Trophoblast cell (in vitro differentiated cells and primary cell): ENCODE measurements at places on chromosomes 11 and 22.

DNA sequence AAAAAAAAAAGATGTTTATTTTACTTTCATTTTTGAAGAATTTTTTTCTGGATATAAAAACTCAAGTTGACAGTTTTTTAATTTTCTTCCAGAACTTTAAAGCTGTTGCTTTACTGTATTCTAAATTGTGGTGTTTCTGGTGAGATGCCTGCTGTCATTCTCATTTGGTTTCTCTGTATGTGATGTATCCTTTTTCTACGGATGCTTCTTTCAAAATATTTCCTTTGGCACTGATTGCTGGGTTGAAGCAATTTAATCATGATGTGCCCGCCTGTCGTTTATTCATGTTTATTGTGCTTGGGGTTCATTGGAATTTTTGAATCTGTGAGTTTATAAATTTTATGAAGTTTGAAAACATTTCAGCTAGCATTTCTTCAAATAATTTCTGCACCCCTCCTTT, 29.4 kb upstream of the CTSD start:
- DNase-seq, result no peak
- no peaks in the 10 kb centered on the region for H3K4me1 ChIP-seq
- H3K27me3 ChIP-seq, result no peaks in the 10 kb centered on the region
- H3K36me3 ChIP-seq, result no peaks in the 10 kb centered on the region
- no peak overlapping the region for H3K4me3 ChIP-seq

DNA sequence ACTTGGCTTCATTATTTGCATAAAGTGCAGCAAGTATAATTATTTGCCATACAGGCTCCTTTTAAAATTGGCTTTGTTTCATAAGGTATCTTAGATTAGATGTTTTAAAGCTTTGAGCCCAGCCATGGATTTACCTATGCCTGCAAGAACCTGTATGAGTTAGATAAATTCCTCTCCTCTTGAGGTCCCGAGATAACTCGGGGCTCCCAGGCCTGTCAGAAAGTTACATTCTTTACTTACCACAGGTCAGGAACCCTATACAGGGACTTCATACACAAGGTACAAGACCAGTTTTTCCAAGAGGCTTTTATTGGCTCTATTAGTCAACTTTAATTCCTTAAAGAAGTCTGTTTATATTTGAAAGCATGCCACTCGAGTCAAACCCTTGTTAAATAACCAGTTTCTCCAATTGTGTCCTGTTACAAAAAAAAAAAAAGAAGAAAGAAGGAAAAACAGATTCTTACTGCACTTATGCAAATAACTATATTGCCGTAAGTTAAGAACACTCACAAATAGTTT, 2.3 kb upstream of the C1QTNF6 start:
- H3K27ac ChIP-seq, result peak overlapping the region; percentile 96
- DNase-seq, result no peak
- H3K4me3 ChIP-seq, result no peak overlapping the region

GRCh38 chr11:14638561-14638960, 5.0 kb upstream of the PDE3B start:
- H3K4me1 ChIP-seq, result peaks cover 5% of the 10 kb centered on the region
- H3K27me3 ChIP-seq, result no peaks in the 10 kb centered on the region
- no peak overlapping the region for H3K4me3 ChIP-seq
- H3K27ac ChIP-seq, result no peak overlapping the region
- DNase-seq, result no peak

DNA sequence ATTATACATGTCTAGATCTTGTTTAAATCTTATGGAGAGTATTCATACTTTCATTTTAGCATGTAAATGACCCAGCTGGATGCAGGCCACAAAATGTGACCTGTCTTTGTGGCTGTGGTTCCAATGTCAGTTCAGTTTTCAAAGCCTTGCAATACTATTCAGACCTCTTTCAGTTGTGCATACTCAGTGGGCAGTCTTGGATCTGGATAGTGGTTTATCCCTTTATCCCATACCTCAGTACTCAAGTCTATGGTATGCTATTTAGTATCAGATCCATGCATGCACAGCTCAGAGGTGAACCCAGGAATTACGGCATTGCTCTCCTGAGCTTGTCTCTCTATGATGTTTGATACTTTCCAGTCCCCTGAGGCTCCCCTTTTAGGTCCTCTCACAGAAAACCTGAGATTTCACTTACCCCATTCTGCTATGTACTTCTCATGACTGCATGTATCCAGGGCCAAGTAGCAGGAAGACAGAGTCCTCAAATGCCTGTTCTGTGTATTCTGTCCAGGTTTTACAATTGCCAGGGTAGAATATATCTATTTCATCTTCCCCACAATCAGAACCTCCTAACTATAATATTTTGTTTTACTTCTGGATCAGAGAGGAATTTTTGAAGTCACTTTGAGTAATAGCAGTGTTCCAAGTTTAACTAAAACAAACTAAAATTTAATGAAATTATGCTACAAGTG, 6.9 kb upstream of the P4HA3 start:
- H3K36me3 ChIP-seq, result no peaks in the 10 kb centered on the region
- DNase-seq, result no peak
- H3K4me1 ChIP-seq, result no peaks in the 10 kb centered on the region
- no peak overlapping the region for H3K27ac ChIP-seq

DNA sequence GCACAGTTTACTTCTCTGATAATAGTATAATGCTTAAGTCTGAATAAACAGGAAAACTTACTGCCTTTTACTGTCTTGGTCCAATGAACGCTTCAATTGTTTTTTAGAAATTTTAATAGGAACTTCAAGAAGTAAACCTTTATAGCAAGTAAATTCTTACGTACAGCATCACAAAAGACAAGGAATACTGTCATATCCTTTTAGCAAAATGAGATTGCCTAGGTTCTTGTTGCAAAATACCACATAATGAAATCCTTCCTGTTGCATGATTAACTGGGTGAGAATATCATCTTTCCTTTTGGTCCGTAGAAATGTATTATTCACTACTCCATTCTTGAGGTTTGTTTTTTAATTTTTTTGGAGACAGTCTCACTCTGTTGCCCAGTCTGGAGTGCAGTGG, 22.3 kb upstream of the HIKESHI start:
- H3K4me1 ChIP-seq, result peaks cover 8% of the 10 kb centered on the region
- no peak overlapping the region for H3K4me3 ChIP-seq
- no peaks in the 10 kb centered on the region for H3K27me3 ChIP-seq
- no peak overlapping the region for H3K27ac ChIP-seq
- no peaks in the 10 kb centered on the region for H3K36me3 ChIP-seq

GRCh38 chr11:27754035-27755017, 54.1 kb upstream of the BDNF start:
- no peaks in the 10 kb centered on the region for H3K36me3 ChIP-seq
- no peak for DNase-seq

DNA sequence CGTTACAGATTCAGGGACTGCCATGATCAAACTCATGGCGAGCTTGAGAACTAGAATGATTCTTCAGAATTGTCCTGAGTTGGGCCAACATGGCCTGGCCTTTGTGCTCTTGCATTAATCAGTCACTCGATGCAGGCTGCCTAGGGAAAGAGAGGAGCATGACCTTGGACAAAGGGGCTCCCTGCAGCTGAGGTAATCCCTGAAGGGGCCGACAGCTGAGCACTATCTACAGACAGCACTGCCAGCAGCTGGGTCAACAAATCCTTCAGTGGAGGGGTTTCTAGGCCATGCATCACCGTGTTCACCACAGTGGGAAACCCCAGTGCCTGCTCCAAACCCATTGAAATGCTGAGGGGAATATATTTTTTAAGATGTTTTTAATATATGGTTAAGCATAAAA, 159.5 kb upstream of the POU2AF2 start:
- no peaks in the 10 kb centered on the region for H3K4me1 ChIP-seq
- H3K4me3 ChIP-seq, result no peak overlapping the region
- H3K27ac ChIP-seq, result no peak overlapping the region
- no peaks in the 10 kb centered on the region for H3K27me3 ChIP-seq
- H3K36me3 ChIP-seq, result no peaks in the 10 kb centered on the region

GRCh38 chr11:10892250-10892649, 34.4 kb upstream of the ZBED5 start:
- no peaks in the 10 kb centered on the region for H3K36me3 ChIP-seq
- H3K27ac ChIP-seq, result no peak overlapping the region
- DNase-seq, result no peak
- H3K27me3 ChIP-seq, result no peaks in the 10 kb centered on the region
- H3K4me1 ChIP-seq, result no peaks in the 10 kb centered on the region
- no peak overlapping the region for H3K4me3 ChIP-seq

GRCh38 chr11:41660585-41660984, 201.1 kb upstream of the LRRC4C start:
- no peak overlapping the region for H3K4me3 ChIP-seq
- H3K27ac ChIP-seq, result no peak overlapping the region
- H3K27me3 ChIP-seq, result no peaks in the 10 kb centered on the region
- no peak for DNase-seq
- no peaks in the 10 kb centered on the region for H3K4me1 ChIP-seq
- no peaks in the 10 kb centered on the region for H3K36me3 ChIP-seq

DNA sequence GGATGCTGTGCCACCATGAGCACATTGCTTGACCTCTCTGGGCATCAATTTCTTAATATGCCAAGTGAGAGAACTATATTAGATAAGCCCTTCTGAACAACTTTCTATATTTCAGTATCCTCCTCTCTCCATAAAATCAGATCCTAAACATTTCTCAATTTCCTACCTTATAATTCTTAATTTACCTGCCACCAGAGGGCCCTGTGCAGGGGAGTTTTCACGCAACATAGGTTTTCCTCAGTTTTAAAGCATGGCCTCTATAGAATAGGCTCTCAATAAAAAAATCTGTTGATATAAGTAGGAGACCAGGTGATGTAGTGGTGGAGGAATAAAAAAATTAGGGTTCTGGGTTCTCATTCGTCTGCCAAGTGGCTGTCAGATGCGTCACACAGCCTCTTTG, 83.7 kb upstream of the DBX1 start:
- no peaks in the 10 kb centered on the region for H3K4me1 ChIP-seq
- H3K4me3 ChIP-seq, result no peak overlapping the region
- no peak for DNase-seq
- no peak overlapping the region for H3K27ac ChIP-seq
- no peaks in the 10 kb centered on the region for H3K27me3 ChIP-seq
- H3K36me3 ChIP-seq, result no peaks in the 10 kb centered on the region

- DNase-seq, result no peak
- H3K27ac ChIP-seq, result no peak overlapping the region
- no peaks in the 10 kb centered on the region for H3K36me3 ChIP-seq
- no peak overlapping the region for H3K4me3 ChIP-seq
- no peaks in the 10 kb centered on the region for H3K4me1 ChIP-seq
- H3K27me3 ChIP-seq, result no peaks in the 10 kb centered on the region
Measured at GRCh38 chr22:48607901-48608662, 1219.6 kb downstream of the BRD1 start.

DNA sequence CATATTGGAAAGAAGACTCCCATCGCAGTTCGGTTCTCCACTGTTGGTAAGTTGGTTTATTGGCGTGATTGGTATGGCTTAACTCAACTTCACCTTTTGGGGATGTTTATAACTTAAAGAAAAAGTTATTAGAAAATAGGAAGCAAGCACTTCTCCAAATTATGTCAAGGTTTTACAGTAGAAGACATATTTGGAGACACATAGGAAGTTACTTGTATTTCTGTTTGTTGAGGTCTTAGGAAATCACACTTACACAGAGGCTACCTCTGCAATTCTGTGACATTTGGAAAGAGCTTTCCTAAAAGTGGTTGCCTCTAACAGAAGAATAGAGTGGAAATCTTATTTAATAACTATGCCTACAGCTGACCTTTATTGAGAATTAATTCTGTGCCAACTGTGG, 12.3 kb downstream of the CAT start:
- H3K27ac ChIP-seq, result no peak overlapping the region
- no peak overlapping the region for H3K4me3 ChIP-seq
- no peaks in the 10 kb centered on the region for H3K36me3 ChIP-seq
- no peak for DNase-seq
- no peaks in the 10 kb centered on the region for H3K4me1 ChIP-seq
- no peaks in the 10 kb centered on the region for H3K27me3 ChIP-seq

DNA sequence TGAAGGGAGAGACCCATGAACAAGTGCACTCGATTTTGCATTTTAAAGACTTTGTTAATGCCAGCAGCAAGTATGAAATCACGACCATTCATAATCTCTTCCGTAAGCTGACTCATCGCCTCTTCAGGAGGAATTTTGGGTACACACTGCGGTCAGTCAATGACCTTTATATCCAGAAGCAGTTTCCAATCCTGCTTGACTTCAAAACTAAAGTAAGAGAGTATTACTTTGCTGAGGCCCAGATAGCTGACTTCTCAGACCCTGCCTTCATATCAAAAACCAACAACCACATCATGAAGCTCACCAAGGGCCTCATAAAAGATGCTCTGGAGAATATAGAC, 5.9 kb downstream of the SERPIND1 start:
- no peak overlapping the region for H3K27ac ChIP-seq
- H3K4me3 ChIP-seq, result no peak overlapping the region
- H3K4me1 ChIP-seq, result peaks cover 5% of the 10 kb centered on the region
- peaks cover 6% of the 10 kb centered on the region for H3K36me3 ChIP-seq
- no peak for DNase-seq
- H3K27me3 ChIP-seq, result no peaks in the 10 kb centered on the region

DNA sequence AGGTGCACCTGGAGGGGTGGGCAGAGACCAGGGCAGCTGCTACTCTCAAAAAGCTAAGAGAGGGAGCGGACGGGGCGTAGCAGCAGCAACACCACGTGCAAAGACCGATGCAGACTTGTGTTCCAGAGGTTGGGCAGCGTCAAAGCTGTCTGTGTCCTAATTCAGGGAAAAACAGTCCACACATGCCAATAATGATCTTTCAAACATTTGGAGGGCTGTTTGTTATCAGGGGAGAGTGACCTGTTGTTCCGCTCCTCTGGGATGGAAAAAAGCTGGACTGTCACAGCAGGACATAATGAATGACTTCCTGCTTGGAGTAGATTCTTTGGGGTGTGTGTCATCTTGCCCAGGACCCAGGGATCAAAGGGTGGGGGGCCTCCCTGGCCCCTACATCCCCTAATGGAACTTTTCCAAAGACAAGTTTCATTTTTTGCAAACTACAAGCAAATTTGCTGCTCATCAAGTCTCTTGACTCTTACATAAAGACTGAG, 6.2 kb upstream of the FBLN1 start:
- H3K27ac ChIP-seq, result peak overlapping the region; percentile 64
- H3K4me3 ChIP-seq, result no peak overlapping the region
- no peaks in the 10 kb centered on the region for H3K27me3 ChIP-seq
- H3K4me1 ChIP-seq, result peaks cover 9% of the 10 kb centered on the region
- DNase-seq, result no peak

DNA sequence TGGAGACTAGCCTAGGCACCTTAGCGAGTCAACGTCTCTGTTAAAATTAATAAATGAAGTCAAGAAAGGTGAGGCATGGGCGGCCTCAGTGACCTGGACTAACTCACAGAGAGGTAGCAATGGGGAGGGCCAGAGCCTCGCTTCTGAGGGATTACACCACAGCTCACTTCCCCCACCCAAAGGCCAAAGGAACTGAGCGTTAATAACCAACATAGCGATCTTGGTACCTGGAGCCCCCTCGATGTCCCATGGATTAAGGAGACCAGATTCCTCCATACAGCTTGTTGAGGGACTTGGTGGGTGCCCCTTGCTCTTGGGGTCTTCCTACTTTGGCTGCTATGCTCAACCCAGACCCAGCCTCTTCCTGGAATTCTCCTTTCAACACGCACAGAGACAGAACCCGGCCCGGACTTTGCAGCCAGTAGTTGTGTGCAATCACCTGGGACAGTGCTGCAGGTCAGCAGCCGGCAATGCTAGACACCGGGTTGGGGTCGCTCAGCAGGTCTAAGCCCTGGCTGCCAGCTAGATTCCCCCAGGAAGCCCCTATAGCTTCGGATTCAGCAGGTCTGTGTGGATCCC, 70.6 kb downstream of the BCR start:
- no peak overlapping the region for H3K4me3 ChIP-seq
- no peak for DNase-seq
- H3K27ac ChIP-seq, result no peak overlapping the region
- peaks cover 28% of the 10 kb centered on the region for H3K36me3 ChIP-seq
- H3K27me3 ChIP-seq, result no peaks in the 10 kb centered on the region

- H3K27ac ChIP-seq, result no peak overlapping the region
- no peaks in the 10 kb centered on the region for H3K27me3 ChIP-seq
- no peak for DNase-seq
- H3K4me1 ChIP-seq, result no peaks in the 10 kb centered on the region
- H3K4me3 ChIP-seq, result no peak overlapping the region
Measured at GRCh38 chr11:64490562-64491216, 100.3 kb upstream of the SLC22A12 start.
